Stimulated activated CD4-positive, alpha-beta T cell treated with anti-CD3 and anti-CD28 coated beads, Interleukin-12 subunit alpha, Interleukin-12 subunit beta, amount 100 ng/mL, for 24 hours (primary cell): ENCODE measurements at places on chromosomes 3 and 15.

DNA sequence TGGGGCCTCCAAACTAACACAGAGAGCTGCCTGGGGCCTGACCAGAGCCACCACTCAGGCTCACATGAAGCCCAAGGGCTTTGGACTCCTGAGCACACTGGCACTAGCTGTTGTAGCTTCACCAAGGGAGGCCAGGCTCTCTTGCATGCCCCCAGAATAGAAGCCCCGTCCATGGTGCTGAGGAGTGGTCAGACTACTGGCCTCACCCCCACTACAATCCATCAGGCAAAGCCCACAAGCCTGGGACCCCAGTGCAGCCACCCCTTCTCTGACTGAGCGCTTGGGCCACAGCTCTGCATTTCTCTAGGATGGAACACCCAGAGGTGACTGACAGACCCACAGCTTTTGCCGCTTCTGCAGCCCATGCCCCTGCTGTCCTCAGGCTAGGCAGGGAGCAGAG is 180.8 kb downstream of the PYDC2 start:
- no peak for DNase-seq

DNA sequence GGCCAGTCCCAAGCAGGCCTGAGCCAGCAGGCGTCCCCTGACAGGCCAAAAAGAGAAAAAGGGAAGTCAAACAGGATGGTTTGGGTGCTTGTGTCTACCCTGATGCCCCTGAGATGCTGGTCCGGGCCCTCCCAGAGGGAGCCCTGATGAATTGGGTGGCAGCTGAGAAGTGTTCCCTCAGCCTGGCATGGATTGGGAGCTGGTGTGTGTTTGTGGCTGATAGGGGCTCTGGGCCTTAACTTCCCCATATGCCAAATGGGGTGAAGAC is 1.4 kb downstream of the FBLN2 start:
- no peak for DNase-seq

GRCh38 chr3:52881871-52882270 is 15.5 kb downstream of the STIMATE start:
- DNase-seq, result no peak

DNA sequence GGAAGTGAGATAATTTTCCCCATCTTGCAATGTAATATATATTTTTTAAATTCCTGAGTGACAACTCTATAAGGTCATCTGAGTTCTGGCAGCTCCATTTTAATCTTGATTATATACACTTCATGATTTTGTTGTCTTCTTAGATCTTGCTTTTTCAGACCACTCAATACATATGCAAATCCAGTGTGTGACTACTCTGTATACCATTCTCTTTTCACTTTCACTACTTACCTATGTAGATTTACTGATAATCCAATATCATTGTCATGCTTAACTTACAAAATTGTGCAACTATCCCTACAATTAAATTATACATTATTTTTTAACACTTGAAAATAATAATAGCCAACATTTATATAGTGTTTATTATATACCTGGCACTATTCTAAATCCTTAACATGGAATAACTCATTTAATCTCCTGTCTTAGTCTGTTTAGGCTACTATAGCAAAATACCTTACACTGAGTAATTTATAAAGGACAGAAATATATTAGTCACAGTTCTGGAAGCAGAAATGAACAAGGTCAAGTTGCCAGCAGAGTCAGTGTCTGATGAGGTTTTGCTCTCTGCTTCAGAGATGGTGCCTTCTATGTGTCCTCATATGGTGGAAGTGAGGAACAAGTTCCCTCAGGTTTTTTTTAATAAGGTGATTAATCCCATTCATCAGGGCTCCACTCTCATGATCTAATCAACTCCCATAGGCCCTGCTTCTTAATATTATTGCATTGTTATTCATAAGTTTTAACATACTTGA is 338.5 kb downstream of the TUSC7 start:
- DNase-seq, result no peak

- no peak for DNase-seq
These were observed 17.8 kb upstream of the HDGFL3 start for GRCh38 chr15:83225449-83225848.

DNA sequence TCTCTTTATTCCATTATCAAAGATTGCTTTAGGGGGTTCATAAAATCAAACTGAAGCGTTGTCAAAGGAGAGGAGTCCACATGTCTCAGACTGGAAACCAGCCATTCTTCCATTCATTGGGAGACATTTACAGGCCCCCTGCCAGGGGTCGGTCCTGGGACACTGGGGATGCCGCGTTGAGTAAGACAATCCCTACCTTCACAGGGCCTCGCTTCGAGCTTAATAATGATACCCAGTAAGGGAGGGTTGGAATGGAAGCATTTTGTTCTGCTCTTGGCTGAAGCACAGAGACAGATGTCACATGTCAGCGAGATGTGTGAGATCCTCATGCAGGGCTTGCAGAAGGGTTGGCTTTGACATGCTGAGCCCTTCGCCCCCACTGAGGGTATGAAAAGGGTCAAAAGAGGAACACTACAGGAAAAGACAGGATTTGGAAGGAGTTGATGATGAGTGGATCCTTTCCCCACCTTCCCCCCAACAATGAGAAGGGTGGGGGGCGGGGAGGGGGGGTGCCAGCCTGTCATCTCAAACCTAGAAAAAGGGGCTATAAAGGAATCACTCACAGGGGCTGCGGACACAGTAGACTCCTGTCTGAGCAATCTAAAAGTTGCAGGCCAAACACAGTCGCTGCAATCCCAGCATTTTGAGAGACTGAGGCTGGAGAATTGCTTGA is 25.6 kb upstream of the ARL8B start:
- no peak for DNase-seq

DNA sequence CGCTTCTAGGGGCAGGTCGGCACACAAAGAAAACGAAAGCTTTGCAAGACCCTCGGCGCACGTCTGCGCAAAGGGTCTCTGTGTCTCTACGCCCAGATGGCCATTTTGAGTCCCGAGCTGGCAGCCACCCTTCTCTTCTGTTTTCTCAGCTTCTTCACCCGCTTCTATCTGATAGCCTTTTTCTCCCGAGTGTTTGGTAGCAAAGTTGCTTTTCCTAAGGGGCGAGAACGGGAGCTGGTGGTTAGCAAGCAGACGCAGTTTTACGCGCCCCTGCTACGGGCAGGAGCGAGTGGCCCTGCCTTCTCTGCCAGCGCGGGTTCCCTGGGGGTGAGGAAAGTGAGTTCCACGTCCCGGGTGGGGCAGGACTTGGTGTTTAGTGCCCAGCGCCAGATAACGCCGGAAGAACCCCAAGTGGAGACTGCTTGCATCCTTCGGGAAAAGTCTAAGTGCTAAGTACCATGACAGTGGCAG is 2.9 kb upstream of the MKRN2 start:
- no peak for DNase-seq

DNA sequence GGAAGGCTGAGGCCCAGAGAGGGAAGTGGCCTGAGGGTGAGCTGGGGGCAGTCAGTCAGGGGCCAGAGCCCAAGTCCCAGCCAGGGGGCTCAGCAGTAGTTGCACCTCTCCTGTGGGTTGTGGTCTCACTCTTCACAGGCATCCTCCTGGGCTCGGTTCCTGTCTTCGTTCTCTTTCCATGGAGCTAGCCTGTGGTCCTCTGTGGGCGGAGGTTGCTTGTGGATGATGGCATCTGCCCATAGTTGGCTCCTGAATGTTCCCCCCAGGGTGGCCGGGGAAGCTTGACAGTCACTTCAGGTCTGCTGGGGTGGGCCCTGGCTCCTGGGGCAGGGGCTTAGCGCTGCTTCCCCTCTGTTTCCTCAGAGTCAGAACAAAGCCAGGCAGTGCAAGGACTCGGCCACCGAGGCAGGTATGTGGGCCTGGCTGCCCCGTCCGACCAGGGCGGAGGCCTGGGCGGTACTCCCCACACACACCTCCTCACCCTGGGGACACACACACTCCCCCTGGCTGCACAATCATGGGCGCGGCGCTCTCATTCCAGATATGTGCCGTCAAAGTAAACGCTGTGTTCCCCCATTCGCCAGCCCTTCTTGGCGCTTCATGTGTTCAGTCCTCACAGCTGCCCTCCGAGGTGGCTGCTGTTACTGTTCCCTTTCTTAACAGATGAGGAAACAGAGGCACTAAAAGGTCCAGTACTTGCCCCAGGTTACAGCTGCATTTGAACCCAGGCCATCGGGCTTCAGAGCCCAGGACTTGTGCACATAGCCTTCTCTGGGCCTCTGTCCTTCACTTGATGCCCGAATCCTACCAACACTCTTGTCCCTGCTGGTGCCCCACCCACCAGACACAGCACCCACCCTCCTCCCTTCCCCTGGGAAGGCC is 34.5 kb downstream of the PSTPIP1 start:
- DNase-seq, result no peak

- DNase-seq, result no peak
These were observed 17.5 kb upstream of the PPIB start for GRCh38 chr15:64180235-64180824.

DNA sequence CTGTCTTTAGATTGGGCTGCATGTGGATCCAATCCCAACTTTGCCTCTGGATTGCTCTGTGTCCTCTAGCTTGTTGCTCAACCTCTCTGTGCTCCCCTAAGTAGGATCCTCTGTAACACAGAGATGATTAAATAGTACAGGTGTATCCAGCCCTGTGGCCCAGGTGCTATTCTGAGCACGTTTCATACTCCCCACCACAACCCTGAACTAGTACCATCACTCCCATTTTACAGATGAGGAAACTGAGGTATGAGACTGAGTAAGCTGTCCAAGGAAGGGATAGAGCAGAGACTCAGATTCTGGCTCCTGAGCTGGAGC is 7.2 kb downstream of the ISG20 start:
- DNase-seq, result no peak

- DNase-seq, result no peak
These were observed 265.0 kb downstream of the XXYLT1 start for GRCh38 chr3:195005759-195006510.

- DNase-seq, result no peak
These were observed 11.4 kb downstream of the CHRD start for GRCh38 chr3:184391266-184391665.

DNA sequence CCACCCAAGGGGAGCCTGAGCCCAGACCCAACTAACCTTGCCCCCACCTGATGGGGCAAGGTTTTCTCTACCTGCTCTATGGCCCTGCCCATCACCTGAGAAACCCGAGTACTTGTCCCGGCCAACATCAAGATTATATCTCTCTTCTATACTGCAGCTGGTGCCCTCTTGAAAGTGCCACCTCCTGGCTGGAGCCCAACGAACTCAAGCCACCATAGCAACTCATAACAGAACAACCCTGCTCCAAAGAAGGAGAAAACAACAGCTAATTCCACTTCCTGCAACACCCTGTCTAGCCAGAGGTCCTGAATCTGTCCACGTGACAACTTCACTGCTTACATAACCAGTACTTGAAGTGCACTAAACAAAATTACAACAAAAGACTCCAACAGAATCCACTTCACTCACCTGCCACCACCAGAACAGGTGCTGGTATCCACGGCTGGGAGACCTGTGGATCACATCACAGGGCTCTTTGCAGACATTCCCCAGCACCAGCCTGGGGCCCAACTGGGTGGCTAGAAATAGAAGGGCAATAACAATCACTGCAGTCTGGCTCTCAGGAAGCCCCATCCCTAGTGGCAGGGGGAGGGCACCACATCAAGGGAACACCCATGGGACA is 49.2 kb downstream of the PIERCE2 start:
- DNase-seq, result no peak

DNA sequence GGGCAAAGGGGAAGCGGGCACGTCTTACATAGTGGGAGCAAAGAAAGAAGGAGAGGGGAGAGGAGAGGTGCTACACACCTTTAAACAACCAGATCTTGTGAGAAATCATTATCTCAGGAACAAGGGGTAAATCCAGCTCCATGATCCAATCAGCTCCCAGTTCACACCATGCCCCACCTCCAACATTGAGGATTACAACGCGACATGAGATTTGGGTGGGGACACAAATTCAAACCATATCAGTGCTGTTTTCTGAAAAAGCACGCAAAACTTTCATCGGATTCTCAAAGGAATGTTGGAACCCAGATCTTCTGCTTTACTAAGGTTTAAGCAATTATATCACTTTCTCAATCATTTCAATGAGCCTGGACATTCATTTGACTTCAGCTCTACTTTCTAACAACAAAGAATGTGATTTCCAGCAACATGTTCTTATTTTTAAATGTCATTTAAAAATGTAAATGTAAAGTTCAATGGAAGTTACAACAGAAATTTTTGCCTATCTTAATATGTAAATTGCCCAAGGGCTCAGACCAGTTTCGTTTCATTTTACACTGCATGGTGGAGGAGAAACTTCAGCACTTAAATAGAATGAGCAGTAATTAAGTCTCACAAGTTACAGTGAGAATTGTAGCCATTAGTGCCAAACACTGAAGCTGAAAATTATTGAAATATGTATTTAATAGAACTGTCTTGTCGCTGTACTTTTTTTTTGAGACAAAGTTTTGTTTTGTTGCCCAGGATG is 8.4 kb upstream of the CCDC54 start:
- no peak for DNase-seq

- no peak for DNase-seq
These were observed 300.4 kb downstream of the RBMS3 start for GRCh38 chr3:29581311-29581710.

DNA sequence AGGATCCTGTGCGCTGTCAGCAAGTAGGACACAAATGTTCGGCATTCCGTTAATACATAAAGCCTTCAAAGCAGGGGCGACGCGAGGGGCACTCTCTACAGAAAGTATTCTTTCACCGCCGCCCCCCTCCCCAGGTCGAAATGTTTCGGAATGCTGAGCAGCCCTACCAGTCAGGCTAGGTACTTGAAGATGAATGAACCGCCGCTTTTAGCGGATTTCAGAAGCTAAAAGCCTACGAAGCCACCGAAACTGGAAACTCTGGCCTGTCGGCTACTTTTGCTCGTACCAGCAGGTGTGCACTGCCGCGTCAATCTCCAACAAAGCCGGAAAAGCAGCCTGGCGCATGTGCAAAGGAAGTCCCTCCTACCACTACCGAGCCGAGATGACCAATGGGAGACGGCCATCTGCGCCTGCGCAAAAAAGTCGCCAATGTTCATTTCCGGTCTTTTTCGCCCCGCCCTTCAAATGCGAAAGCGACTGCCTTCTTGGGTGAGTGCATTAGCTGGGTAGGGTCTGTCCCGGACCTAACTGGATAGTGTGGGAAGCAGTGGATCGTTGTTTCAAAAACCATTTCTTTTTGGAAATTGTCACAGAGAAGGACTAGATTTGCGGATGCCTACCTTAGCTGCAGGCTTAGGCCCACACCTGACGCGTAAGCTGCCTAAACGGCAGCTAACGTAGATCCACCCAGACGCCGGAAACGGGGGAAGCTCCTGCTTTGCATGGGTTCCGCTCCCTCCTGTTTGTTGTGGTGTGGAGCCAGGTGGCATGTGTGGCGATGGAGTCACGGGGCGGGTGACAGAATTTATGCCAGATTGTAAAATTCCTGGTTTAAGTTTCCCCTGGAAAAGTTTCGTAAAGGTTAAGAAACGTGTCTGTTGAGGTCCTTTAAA is at the start of gene WDR5B:
WDR5B (minus strand) TSS at position 301 of the 893 bp plus-strand sequence. CDS start 534 bp downstream, outside the sequence.
- peak; percentile 99 for DNase-seq

DNA sequence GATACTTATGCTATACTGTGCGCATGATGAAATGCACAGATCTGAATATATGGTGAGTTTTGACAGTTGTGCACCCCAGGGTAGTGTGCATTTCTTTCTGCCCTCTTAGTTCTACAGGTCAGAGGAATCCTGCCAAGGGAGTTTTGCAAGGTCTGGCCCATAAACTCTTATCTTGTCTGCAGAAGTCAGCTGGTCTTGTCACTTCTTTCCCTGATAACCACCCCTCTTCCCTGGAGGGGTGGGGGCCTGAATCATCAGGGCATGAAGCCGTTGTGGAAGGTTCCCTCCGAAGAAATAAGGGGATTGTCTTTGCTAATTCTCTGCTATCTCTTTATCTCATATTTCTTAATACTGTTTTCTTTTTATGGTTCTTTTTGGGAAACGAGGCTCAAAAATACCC is 30.4 kb downstream of the TRIM71 start:
- DNase-seq, result no peak

- no peak for DNase-seq
These were observed 464.3 kb upstream of the THRB start for GRCh38 chr3:24958910-24959447.

GRCh38 chr3:197105786-197106185 is 76.2 kb upstream of the MELTF start:
- no peak for DNase-seq
